ENCODE measurements at places on chromosomes 12 and 14. TPM values are rescaled to one million over a fixed set of nuclear protein-coding genes. Genes with fewer than 3 reads are reported as not detected.
A peak's percentile ranks its signal among the peaks of the same experiment; 100 is the strongest.

LRIG3 gene
- 4.5 TPM for total RNA-seq

ELK3 gene
- total RNA-seq, result 17.1 TPM

TMEM132D gene
- total RNA-seq, result not detected

CLEC2A gene
- not detected for total RNA-seq

ACOT6 gene
- not detected for total RNA-seq

DNA sequence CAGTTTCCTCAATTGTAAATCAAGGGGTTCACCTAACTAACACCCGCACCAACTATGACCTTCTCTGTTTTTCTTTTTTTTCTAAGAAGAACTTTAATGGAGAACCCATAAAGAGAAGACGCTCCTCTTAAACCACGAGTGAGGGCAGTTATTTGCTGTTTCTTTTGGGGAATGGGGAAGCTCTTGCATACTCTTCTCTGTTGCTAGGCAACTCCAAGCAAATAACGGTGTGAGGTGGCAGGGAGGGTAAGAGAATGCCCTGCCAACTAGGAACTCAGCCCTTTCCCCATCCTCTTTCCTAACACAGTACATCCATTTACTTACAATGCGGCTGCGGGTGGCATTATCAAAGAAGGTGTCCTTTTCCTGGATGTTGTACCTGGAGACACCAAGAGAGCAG, 114.9 kb downstream of the ANO2 start:
- no peak overlapping the region for H3K27ac ChIP-seq
- no peak overlapping the region for H3K4me3 ChIP-seq
- no peak for DNase-seq
- peaks cover 22% of the 10 kb centered on the region for H3K36me3 ChIP-seq
- H3K27me3 ChIP-seq, result peaks cover 36% of the 10 kb centered on the region
- no peaks in the 10 kb centered on the region for H3K4me1 ChIP-seq

GRCh38 chr14:91996948-91997371, 42.9 kb downstream of the TRIP11 start:
- no peaks in the 10 kb centered on the region for H3K27me3 ChIP-seq
- H3K4me1 ChIP-seq, result peaks cover 18% of the 10 kb centered on the region
- no peak for DNase-seq
- peaks cover 65% of the 10 kb centered on the region for H3K36me3 ChIP-seq
- H3K27ac ChIP-seq, result no peak overlapping the region

DNA sequence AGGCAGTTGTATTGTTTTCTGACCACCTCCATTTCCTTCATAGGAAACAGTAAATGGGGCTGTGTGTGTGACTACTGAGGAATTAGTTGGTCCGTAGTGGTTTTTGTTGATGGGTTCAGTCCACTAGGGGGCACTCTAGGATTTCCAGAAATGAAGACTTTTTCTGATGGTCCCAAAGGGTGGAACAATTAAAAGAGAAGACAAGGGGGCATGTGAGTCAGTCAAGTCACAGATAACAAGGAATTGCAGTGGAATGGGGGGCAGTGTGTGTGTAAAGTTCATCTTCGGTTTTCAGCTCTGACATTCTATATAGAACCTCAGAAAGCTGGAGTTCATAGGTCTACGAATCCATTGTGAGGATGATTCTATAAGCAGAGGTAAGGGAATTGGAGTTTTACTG, 186.6 kb upstream of the OR4E1 start:
- peaks cover 19% of the 10 kb centered on the region for H3K27me3 ChIP-seq
- no peak overlapping the region for H3K4me3 ChIP-seq
- no peaks in the 10 kb centered on the region for H3K36me3 ChIP-seq
- no peaks in the 10 kb centered on the region for H3K4me1 ChIP-seq

DNA sequence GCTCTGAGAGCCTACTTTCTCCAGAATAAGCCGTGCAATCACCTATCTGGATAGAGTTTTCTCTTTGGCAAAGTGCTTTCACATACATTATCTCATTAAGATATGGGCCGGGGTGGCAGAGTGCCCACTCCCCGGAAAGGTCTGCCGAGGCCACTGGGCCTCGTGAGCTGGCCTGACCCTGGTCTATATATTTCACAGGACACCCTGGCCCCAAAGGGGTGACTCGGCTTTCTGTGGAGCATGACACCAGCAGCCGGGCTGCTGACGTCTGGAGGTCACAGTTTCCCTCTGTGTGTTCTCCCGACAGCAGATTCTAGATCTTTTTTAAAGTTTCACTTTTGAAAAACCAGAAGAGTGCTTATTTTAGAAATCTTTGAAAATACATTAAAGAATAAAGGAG, 27.9 kb upstream of the ATP2A2 start:
- H3K4me3 ChIP-seq, result peak overlapping the region; percentile 34
- H3K4me1 ChIP-seq, result peaks cover 76% of the 10 kb centered on the region
- peak; percentile 82 for DNase-seq
- H3K36me3 ChIP-seq, result no peaks in the 10 kb centered on the region
- no peaks in the 10 kb centered on the region for H3K27me3 ChIP-seq
- peak overlapping the region; percentile 94 for H3K27ac ChIP-seq

- H3K27me3 ChIP-seq, result no peaks in the 10 kb centered on the region
- H3K4me1 ChIP-seq, result peaks cover 14% of the 10 kb centered on the region
- no peak for DNase-seq
- H3K36me3 ChIP-seq, result no peaks in the 10 kb centered on the region
- no peak overlapping the region for H3K4me3 ChIP-seq
These were observed 37.0 kb upstream of the STXBP6 start for GRCh38 chr14:25086821-25087396.

DNA sequence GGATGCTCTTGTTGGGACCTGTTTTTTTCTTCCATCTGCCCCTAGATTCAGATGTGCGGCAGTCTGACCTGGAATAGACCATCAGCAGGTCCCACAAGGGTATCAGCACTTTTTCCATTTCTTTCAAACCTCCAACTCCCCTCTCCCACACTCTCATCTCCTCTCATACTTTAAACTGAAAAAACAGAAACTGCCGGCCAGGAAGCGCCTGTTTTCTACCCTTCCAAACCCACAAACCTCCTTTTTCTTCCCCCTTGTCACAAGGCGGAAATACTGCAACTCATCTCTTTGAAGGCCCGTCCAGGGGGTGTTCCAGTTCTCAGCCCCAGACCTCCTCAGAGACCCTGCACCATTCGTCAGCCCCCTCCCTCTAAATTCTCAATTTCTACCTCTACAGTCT, 62.5 kb upstream of the FKBP4 start:
- H3K4me3 ChIP-seq, result no peak overlapping the region
- H3K27ac ChIP-seq, result no peak overlapping the region
- H3K36me3 ChIP-seq, result no peaks in the 10 kb centered on the region
- H3K27me3 ChIP-seq, result peaks cover 69% of the 10 kb centered on the region

DNA sequence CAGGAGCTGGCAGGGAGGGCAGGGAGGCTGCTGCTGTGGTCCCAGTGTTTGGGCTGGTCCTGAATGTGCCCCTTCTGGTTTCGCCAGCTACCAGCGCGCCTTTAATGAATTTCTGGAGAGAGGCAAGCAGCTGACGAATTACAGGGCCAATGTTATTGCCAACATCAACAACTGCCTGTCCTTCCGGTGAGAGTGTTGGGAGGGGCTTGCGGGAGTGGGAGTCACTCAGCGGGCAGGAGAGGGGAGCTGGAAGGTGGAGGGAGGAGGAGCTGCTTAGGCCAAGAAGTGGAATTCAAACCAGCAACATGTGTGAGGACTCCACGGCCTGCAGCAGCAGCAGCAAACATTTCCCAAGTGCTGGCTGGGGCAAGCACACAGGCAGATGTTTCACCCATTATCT, 7.7 kb downstream of the TNFAIP2 start:
- no peaks in the 10 kb centered on the region for H3K27me3 ChIP-seq
- peaks cover 64% of the 10 kb centered on the region for H3K4me1 ChIP-seq
- DNase-seq, result no peak
- no peak overlapping the region for H3K4me3 ChIP-seq
- H3K36me3 ChIP-seq, result peaks cover 74% of the 10 kb centered on the region
- no peak overlapping the region for H3K27ac ChIP-seq

GRCh38 chr12:67716817-67717216, 68.3 kb downstream of the DYRK2 start:
- H3K4me1 ChIP-seq, result peaks cover 36% of the 10 kb centered on the region
- DNase-seq, result no peak
- H3K4me3 ChIP-seq, result no peak overlapping the region
- peak overlapping the region; percentile 69 for H3K27ac ChIP-seq
- no peaks in the 10 kb centered on the region for H3K27me3 ChIP-seq

DNA sequence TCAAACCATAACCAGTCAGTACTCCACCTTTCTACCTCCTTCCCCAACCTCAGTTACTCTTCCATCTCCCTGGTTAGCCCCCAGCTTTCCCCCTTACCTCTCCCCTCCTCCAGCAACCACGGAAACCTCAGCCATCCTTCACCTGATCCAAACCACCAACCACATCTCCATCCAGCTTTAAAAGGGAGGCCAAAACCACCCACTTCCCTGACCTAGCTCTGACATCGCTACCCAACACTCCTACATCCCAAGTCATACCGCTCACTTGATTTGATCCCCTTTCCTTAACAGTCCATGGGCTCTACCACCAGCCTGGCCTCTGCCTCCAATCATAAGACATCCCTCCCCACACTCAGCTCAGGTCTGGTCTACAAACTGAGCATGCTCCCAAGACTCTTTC, 1.5 kb downstream of the RAB35 start:
- no peaks in the 10 kb centered on the region for H3K27me3 ChIP-seq
- peaks cover 78% of the 10 kb centered on the region for H3K4me1 ChIP-seq
- peaks cover 8% of the 10 kb centered on the region for H3K36me3 ChIP-seq
- peak overlapping the region; percentile 97 for H3K27ac ChIP-seq

DNA sequence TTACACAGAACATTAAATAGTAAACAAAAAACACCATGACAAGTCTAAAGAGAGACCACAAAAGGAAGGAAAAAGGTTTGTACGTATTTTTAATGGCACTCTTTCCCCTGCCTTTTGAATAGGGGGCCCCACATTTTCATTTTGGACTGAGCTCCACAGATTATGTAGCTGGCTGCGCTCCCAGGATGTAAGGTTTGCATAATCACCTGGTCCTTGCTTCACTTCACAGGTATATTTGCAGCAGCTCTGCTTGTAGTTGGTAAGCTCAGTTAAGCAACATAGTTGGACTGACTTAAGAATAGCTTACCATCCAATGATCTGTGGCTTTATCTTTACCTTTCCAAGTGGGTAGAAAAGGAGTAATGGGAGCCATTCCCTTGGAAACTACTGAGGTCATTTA, 454.7 kb downstream of the APAF1 start:
- no peaks in the 10 kb centered on the region for H3K4me1 ChIP-seq
- DNase-seq, result no peak
- H3K36me3 ChIP-seq, result no peaks in the 10 kb centered on the region
- no peak overlapping the region for H3K27ac ChIP-seq
- H3K27me3 ChIP-seq, result no peaks in the 10 kb centered on the region

DNA sequence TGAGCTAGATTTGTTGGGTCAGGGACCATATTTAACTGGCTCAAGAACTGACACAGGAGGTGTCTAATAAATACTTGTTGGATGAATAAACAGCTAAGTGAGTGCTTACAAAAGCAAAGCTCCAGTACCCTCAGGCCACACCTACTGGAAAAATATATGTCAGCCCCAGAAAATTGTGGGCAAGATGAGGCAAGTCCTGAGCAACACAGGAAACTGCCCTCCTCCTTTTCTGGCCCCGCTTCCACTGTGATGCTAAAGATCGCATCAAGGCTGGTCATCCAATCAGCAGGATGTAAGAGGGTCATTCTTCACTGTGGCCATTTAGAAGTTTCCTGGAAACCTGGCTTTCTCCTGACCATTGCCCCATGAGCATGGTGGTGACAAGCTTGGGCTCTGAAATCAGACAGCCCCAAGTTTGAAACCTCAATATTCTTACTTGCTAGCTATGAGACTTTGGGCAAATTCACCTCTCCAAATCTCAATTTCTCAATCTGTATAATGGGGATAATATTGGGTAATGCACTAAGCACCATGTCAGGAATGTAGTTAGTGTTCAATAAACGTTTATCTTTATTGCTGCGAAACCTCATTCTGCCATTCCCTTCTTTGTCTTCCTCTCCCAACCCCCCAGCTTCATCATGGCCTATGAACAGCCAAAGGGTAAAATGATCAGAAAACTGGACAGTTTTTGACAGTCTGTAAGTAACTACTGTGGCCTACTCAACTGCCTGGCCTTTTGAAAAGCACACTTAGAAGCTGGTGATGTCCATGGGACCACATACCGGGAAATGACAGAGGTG, 139.3 kb upstream of the PZP start:
- no peaks in the 10 kb centered on the region for H3K4me1 ChIP-seq
- no peak overlapping the region for H3K4me3 ChIP-seq
- H3K36me3 ChIP-seq, result no peaks in the 10 kb centered on the region
- no peak for DNase-seq
- H3K27me3 ChIP-seq, result no peaks in the 10 kb centered on the region

- no peaks in the 10 kb centered on the region for H3K27me3 ChIP-seq
- H3K4me1 ChIP-seq, result peaks cover 38% of the 10 kb centered on the region
- no peak for DNase-seq
- H3K36me3 ChIP-seq, result no peaks in the 10 kb centered on the region
- H3K27ac ChIP-seq, result no peak overlapping the region
- H3K4me3 ChIP-seq, result no peak overlapping the region
These were observed 4.8 kb downstream of the TULP3 start for GRCh38 chr12:2895511-2895910.

DNA sequence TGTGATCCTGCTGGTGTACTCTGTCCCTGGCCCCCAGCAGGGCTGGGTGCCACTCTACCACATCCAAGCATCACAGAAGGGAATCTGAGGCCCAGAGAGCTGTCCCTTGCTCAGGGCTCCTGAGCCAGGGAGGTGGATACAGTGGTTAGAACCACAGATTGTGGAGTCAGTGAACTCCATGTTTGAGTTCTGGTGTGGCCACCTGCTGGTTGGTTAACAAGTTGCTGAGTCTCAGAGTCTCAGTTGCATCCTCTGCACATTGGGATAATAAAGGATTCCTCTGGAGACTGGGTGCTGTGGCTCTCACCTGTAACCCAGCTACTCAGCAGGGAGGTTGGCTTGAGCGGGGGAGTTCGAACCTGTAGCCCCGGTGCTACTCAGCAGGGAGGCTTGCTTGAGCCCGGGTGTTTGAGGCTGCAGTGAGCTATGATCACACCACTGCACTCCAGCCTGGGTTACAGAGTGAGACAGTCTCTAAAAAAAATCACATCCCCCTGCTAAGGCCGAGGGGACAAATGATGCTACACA, 39.4 kb downstream of the MVK start:
- H3K36me3 ChIP-seq, result no peaks in the 10 kb centered on the region
- H3K27ac ChIP-seq, result no peak overlapping the region
- H3K4me3 ChIP-seq, result no peak overlapping the region
- peaks cover 82% of the 10 kb centered on the region for H3K27me3 ChIP-seq
- DNase-seq, result no peak

- peaks cover 5% of the 10 kb centered on the region for H3K36me3 ChIP-seq
- H3K27me3 ChIP-seq, result no peaks in the 10 kb centered on the region
- DNase-seq, result no peak
- no peak overlapping the region for H3K27ac ChIP-seq
These were observed 51.6 kb downstream of the CAND1 start for GRCh38 chr12:67320614-67321295.
